ENCODE measurements at places on chromosomes 1 and 21. TPM values are rescaled to one million over a fixed set of nuclear protein-coding genes. Genes with fewer than 3 reads are reported as not detected.

The PLA2G2D gene
- not detected for total RNA-seq

The VANGL2 gene
- 1.4 TPM for total RNA-seq

The NHLH1 gene
- total RNA-seq, result not detected

The PLCH2 gene
- total RNA-seq, result 0.11 TPM

The COL8A2 gene
- 1.7 TPM for total RNA-seq

The FNDC7 gene
- not detected for total RNA-seq

The TUT4 gene
- 37.1 TPM for total RNA-seq

The KCNK1 gene
- total RNA-seq, result 10.3 TPM

The GJA8 gene
- not detected for total RNA-seq

The ANKRD65 gene
- 1.8 TPM for total RNA-seq

Measured in cardiac septum (tissue), 1 donor.